ENCODE measurements at places on chromosomes 5 and 9. TPM values are rescaled to one million over a fixed set of nuclear protein-coding genes. Genes with fewer than 3 reads are reported as not detected.

- no peak overlapping the region for H3K4me3 ChIP-seq
- DNase-seq: no peak
- H3K27me3 ChIP-seq: no peaks in the 10 kb centered on the region
- H3K27ac ChIP-seq: no peak overlapping the region
Observed at GRCh38 chr5:95941756-95942155, 19.9 kb downstream of the ELL2 start.

DNA sequence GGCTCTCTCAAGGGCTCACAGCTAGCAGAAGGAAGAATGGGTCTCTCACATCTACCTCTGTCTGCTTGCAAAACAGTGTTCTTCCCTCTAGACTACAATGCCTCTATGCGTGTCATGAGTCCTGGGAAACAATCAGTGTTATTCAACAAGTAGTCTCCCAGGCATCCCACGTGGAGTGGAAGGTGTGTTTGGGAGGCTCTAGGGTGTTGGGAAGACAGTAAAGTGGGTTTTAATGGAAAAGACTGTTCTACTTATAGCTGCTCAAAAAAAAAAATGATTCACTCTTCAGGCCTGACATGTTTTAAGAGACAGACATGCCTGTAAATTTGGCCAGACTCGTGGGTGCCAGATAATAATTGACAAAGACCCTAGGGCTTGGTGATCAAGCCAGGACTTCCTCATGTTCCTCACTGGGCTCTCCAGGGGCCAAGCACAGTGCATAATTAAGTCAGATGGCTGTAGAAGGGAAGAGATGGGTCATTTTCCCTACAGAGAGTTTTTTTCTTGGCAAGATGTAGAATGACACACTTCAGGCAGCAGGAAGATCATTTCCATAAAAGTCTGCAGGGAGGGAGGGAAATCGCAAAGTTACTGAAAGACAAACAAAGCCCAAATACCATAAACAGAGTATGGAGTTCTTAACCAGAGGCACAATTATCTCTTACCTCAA, 246.4 kb downstream of the ACTL7B start:
- no peak overlapping the region for H3K4me3 ChIP-seq
- H3K4me1 ChIP-seq: no peaks in the 10 kb centered on the region

The GPX3 gene
- polyA plus RNA-seq: not detected

The COL15A1 gene
- polyA plus RNA-seq: not detected

- no peaks in the 10 kb centered on the region for H3K27me3 ChIP-seq
- no peak for DNase-seq
- no peak overlapping the region for H3K27ac ChIP-seq
- H3K4me1 ChIP-seq: no peaks in the 10 kb centered on the region
- no peak overlapping the region for H3K4me3 ChIP-seq
Observed at GRCh38 chr9:80435591-80435990, 863.8 kb downstream of the TLE4 start.

The PRRT1B gene
- polyA plus RNA-seq: not detected

DNA sequence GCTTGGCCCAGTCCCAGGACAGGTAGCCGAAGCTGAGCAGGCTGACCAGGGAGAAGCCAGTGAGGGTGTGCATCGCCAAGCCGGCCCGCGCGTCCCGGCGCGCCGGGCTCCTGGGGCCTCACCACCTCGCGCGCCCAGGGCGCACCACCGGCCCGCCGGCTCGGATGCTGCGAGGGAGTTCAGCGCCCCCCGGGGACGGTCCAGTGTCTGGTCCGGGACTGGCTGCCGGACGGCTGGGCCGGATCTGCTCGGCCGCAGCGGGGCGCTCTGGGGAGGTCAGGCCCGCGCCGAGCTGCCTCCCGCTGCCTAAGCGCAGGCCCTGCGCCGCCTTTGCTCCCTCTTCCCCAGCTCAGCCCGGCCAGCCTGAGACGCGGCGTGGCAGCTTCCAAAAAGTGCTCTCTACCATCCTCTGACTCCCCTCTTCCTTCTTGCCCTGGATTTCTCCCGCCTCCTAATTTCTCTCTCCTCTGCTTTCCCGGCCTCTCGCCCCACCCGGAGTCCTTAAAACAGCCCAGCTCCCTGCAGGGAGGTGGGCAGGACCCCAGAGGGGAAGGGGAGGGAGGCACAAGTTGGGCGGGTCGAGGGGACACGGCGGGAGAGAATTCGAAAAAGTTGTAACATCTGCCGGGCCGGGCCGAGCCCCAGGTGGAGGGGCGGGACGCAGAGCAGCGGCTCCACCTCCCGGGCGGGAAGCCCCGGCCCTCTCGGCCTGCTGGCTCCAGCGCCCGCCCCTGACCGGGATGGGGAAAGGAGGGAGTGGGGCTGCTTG, at the start of gene ARSI:
Gene ARSI (minus strand): TSS at position 605 of the 769 bp plus-strand sequence. CDS start 532 bp downstream, at position 73.
- H3K4me3 ChIP-seq: no peak within 1 kb of the TSS
- no peak for DNase-seq
- peaks cover 22% of the 10 kb centered on the region for H3K27me3 ChIP-seq
- H3K36me3 ChIP-seq: no peaks in the 10 kb centered on the region
- H3K27ac ChIP-seq: no peak within 1 kb of the TSS
- no peaks in the 10 kb centered on the region for H3K4me1 ChIP-seq

DNA sequence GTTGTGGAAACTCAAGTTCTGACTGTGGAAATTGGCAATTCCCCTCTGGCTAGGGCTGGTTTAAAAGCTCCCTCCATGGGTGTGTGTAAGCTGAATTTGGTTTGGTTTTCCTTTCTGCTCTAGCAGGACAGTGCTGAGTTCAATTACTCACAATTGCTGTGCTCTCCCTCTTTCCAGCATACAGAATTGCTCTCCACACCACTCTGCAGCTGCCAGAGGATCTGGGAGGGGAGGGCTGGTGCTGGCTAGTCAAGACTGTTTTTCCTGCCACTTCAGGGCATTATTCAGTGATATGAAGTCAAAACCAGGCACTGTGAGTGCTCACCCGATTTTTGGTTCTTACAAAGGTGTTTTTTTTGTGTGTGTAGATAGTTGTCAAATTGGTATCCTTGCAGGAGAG, 336.9 kb upstream of the SLC24A2 start:
- no peak for DNase-seq
- no peak overlapping the region for H3K27ac ChIP-seq
- H3K4me3 ChIP-seq: no peak overlapping the region
- no peaks in the 10 kb centered on the region for H3K4me1 ChIP-seq

DNA sequence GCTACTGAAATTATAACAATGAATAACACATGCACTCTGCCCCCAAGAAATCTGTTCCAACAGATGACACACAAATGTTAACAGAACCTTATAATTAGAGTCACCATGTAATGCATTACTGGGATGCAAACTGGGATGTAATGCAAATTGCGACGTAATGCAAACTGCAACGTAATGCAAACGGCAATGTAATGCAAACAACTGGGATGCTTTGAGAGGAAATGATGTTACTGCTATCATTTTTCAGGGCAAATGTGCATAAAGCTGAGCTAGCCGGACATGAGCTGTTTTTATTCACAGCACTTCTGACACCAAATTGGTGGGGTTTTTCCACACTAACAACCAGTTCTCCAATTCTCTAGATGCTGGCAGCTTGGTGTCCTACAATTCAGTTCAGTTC, 117.2 kb downstream of the ADAMTS16 start:
- H3K27me3 ChIP-seq: no peaks in the 10 kb centered on the region
- H3K4me1 ChIP-seq: no peaks in the 10 kb centered on the region
- no peak overlapping the region for H3K27ac ChIP-seq
- H3K4me3 ChIP-seq: no peak overlapping the region

- H3K27me3 ChIP-seq: no peaks in the 10 kb centered on the region
- no peak overlapping the region for H3K27ac ChIP-seq
- H3K4me1 ChIP-seq: no peaks in the 10 kb centered on the region
- no peaks in the 10 kb centered on the region for H3K36me3 ChIP-seq
- DNase-seq: no peak
- H3K4me3 ChIP-seq: no peak overlapping the region
Observed at GRCh38 chr5:178993955-178994579, 1.1 kb downstream of the GRM6 start.

- no peak overlapping the region for H3K4me3 ChIP-seq
- no peak for DNase-seq
- no peaks in the 10 kb centered on the region for H3K4me1 ChIP-seq
- no peaks in the 10 kb centered on the region for H3K36me3 ChIP-seq
- H3K27me3 ChIP-seq: no peaks in the 10 kb centered on the region
Observed at GRCh38 chr5:117165068-117165467, 590.4 kb upstream of the SEMA6A start.

DNA sequence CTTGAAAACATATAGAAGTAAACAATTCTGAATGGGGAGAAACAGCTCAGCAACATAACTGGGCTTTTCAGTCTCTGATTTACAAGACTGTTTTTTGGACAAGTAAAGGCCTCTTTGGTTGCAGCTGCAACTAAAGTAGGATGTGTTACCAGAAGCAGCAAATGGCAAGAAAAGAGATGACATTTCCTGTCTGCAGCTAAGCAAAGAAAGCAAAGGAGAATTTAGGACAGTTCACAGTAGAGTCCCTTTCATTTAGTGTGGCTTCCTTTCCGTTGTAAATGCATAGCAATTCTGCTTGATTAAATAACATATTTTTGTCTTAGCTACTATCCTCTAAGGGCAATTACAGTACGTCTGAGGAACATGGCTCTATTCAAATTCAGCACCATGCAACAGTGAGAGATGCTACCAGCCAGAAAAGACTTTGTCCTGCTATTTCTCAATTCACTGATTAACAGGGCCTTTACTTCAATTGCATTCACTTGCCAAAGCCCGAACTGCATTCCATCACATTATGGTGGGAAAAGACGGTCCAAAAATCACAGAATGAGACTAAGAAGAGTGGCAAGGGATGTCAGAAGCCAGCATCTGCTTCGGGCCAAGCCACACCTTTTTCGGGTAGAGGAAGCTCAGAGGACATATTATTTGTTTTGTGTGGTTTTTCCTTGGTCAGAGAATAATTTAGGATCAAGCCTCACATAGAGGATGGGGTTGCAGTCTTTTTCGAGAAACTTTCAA, 107.7 kb downstream of the SEMA6A start:
- no peak overlapping the region for H3K4me3 ChIP-seq
- no peak for DNase-seq
- H3K27me3 ChIP-seq: no peaks in the 10 kb centered on the region
- H3K4me1 ChIP-seq: no peaks in the 10 kb centered on the region
- H3K27ac ChIP-seq: no peak overlapping the region

DNA sequence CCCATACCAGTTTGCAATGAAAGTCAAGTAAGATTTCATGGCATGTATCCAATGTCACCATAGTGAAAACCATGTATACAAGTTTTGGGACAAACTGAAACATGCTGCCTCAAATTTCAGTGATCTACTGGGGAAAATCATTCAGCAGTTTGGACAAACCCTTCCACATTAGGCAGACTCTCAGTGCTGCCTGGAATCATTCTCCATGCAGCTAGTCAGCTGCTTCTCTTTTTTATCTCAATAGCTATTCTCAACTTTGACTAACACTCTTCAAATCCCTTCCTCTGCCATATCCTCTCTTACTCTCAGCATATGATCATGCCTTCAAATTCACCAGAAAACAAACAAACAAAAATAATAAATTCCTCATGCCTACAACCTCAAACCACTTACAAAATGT, 323.3 kb downstream of the MAN2A1 start:
- no peaks in the 10 kb centered on the region for H3K4me1 ChIP-seq
- no peaks in the 10 kb centered on the region for H3K27me3 ChIP-seq
- H3K4me3 ChIP-seq: no peak overlapping the region
- no peaks in the 10 kb centered on the region for H3K36me3 ChIP-seq
- no peak overlapping the region for H3K27ac ChIP-seq

DNA sequence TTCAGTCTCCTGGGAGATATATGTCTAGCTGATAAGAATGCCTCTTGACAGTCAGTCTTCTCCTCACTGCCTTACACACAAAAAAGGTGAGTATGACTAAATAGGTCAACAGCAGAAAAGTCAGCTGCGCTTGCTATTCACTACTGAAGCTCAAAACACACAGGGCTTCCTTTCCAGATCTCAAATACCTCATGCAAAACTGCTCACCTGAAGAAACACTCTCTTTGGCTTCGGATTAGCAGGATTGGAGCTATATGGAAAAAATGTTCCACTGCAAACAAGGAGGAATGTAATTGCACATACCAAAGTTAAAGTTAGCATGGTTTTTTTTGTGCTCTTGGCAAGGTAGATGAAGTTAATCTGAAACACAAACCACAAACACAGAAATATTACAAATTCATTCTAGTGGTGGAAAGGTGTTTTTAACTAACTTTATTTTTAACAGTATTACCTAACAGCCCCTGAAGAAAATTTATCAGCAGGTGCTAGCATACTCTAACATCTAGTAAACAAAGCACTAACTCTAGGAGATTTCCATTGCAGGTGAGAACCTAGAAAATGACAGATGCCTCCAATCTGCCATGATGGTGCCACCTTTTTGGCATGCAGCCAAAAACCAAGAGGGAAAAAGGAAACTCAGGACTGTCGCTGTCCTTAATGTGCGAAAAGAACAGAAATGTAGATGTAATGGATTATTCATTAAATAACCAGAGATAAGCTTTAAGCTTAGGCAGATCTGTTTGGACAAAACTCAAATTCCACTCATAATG, 31.8 kb downstream of the ERMP1 start:
- DNase-seq: no peak
- peaks cover 3% of the 10 kb centered on the region for H3K36me3 ChIP-seq
- H3K4me1 ChIP-seq: no peaks in the 10 kb centered on the region
- no peak overlapping the region for H3K4me3 ChIP-seq
- no peaks in the 10 kb centered on the region for H3K27me3 ChIP-seq

GRCh38 chr9:79639354-79639753, 67.6 kb downstream of the TLE4 start:
- DNase-seq: no peak
- H3K36me3 ChIP-seq: peaks cover 5% of the 10 kb centered on the region
- H3K27ac ChIP-seq: no peak overlapping the region
- no peak overlapping the region for H3K4me3 ChIP-seq
- no peaks in the 10 kb centered on the region for H3K27me3 ChIP-seq

DNA sequence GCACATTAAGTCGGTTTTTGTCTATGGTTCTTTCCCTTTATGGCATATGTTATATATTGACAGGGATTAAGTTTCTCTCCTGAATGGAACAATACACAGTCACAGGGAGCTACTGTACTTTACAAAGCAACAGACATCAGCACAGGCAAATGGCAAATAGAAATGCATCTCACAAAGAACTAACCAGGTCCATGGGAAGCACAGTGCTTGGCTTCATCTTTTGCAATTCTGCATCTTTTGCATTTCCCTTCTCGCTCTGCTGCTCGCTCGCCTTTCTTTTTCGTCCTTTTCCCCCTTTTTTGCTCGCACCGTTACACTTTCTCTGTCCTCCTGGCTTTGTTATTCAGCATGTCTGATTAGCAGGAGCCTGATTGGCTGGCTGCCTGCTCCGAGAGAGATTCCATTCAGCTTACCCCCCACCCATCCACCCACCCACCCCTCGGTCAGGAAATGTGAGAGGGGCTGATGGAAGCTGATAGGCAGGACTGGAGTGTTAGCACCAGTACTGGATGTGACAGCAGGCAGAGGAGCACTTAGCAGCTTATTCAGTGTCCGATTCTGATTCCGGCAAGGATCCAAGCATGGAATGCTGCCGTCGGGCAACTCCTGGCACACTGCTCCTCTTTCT, at the start of gene ADAMTSL1:
Gene ADAMTSL1 (plus strand): TSS at position 502 of the 628 bp plus-strand sequence. CDS start 80 bp downstream, at position 582.
- H3K27me3 ChIP-seq: no peaks in the 10 kb centered on the region
- H3K4me3 ChIP-seq: no peak within 1 kb of the TSS
- no peak for DNase-seq
- no peaks in the 10 kb centered on the region for H3K4me1 ChIP-seq
- H3K36me3 ChIP-seq: no peaks in the 10 kb centered on the region

Data from B cell (primary cell).